ENCODE measurements at places on chromosomes 1 and 21.
A peak's percentile ranks its signal among the peaks of the same experiment; 100 is the strongest.

- DNase-seq: no peak
Observed at GRCh38 chr1:199087144-199087543, 448.3 kb downstream of the PTPRC start.

- DNase-seq: no peak
Observed at GRCh38 chr1:43935711-43936427, 2.3 kb downstream of the ARTN start.

- peak; percentile 66 for DNase-seq
Observed at GRCh38 chr1:162854245-162854882, 6.6 kb downstream of the CCDC190 start.

DNA sequence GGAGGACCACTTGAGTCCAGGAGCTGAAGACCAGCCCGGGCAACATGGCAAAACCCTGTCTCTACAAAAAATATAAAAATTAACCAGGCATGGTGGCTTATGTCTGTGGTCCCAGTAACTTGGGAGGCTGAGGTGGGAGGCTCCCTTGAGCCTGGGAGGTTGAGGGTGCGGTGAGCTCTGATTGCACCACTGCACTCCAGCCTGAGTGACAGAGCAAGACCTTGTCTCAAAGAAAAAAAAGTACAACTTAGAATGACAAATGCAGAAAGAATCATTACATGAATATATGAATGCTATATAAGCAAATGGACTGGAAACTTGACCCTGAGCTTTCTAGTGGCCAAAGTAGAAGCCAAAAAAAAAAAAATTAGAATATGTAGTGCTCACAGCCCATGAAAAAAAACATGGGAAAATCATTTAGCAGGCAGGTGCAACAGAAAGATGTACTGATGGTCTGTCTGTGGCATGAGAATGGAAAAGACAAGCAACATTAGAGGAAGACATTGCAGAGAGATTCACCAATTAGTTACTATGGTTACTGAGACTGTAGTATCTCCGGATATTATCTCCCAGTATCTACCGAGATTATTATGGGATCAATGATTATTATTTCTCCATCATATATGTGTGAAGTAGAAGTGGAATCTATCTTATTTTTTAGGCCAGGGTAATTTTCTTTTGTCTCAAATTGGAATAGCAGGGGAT, 19.2 kb downstream of the ELAPOR1 start:
- no peak for DNase-seq

DNA sequence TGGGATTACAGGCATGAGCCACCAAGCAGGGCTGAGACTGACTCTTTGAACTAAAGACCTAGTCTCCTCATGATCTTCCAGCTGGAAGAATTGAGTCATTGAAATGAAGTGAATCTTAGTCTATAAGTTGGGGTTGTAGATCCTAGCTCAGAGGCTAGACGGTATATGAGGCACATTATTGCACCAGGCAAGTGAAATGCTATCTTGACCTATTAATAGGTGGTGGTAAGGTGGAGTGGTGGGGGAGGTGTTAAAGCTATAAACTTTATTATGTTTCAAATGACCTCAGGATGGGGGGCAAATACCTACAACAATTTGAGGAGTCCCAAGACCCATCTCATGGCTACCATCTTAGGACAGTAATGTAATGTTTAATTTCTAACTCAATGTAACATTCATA, 36.8 kb upstream of the SLC16A1 start:
- DNase-seq: no peak

- no peak for DNase-seq
Observed at GRCh38 chr1:82045221-82045620, 244.5 kb downstream of the ADGRL2 start.

- no peak for DNase-seq
Observed at GRCh38 chr1:93744299-93744988, 62.8 kb upstream of the BCAR3 start.

DNA sequence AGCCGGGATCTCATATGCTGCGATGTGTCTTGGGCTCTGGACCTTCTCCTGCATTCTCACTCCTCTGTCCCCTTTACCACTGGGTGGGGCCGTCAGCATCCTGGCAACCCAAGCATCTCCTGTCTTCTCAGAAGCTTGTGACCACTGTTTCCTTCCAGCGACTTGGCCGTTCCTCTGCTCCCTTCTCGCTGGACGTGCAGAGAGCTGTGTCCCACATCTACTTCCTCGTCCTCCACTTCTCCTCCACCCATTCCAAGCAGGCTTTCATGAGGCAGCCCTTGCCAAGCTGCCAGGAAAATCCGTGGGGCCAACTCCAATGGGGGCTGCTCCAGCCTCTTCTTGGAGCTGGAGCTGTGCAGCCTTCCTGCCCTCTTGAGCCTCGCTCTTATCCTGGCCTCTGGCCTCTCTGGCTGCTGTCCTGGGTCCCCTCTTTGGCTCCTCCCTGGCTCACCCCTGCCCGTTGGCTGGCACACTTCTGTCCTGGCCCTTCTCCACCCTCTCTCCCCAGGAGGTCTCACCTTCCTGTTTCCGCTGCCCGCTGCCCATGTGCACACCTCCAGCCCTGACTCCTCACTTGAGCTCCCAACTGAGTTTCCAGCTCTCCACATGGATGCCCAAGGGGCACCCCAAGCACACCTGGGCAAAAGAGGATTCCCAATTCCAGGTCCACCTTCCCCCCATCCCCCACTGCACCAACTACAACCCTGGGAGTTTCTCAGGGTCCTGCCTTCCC, 8.7 kb downstream of the FAM131C start:
- DNase-seq: no peak
